T-helper 2 cell (primary cell): ENCODE measurements at places on chromosomes 6 and 20.
A peak's percentile ranks its signal among the peaks of the same experiment; 100 is the strongest.

- no peak for DNase-seq
These were observed 50.7 kb upstream of the INSM1 start for GRCh38 chr20:20317195-20317594.

DNA sequence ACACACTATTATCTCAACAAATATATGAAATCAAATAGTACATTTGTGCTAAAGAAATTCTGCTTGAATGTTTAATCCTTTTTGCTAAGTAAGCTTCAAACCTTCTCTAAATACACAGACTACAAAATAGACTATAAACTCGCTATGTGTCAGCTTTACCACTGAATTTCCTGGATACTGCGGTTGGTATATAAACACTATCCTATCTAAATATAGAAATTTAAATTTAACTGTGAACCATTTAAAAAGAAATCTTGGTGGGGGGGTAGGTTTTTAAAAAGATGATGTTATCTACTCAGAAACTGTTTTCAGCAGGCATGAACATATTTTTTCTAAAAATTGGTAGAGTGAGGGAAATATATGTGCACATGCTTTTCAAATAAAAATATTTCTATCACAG is 306.5 kb upstream of the RUNX2 start:
- DNase-seq = peak; percentile 81

GRCh38 chr20:34709044-34709830 is 5.1 kb downstream of the TP53INP2 start:
- peak; percentile 78 for DNase-seq

DNA sequence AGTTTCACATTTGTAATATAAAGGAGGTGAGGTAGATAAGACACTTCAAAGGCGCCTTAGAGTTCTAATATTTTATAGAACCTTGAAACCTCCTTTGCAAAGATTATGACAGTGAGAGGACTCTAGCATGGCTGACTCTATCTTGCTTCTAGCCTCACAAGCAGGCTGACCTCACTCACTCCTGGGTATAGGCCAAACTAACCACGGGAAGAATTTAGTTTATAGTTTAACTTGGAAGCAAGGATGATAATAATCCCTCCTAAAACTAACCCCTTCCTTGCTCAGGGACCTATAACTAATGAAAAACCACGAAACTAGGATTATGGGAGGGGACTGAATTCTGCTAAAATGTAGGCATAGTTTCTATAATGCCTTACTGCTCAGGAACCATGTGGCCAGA is 84.3 kb downstream of the FILIP1 start:
- no peak for DNase-seq

- no peak for DNase-seq
These were observed 1.2 kb upstream of the HDDC2 start for GRCh38 chr6:125302840-125303511.

DNA sequence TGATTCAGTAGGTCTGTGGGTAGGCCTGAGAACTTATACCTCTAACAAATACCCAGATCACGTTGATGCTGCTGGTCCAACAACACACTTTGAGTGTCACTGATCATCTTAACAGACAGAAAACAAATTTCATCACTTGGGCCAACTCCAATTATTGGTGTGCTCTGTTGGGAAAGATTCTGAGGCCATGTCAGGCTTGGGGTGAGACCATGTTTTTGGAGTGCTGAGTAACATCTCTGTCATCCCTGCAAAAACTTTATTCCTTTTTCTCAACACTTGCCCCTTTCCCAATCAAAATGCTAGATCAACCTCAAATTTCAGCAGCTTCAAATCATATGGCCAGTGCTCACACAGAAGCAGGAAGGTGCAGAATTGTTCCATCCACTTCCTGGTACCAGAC is 108.8 kb upstream of the TENT5A start:
- no peak for DNase-seq

DNA sequence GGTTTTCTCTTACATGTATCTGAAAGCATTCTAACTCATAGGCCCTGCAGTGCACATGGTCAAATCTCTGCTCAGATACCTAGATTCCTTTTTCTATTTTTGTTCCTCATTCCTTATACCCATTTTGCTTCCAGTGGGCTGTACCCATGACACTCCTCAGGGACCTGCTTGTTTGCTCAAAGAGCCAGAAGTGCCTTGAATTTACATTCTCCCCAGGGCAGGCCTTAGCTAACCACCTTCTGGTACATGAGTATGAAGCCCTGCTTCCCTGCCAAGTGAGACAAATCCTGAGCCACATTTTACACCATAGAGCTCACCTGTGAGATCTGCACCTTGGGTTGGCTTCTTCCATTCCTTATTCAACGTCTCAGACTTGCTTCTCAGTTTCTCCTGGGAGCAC is 326.6 kb upstream of the SASH1 start:
- no peak for DNase-seq

DNA sequence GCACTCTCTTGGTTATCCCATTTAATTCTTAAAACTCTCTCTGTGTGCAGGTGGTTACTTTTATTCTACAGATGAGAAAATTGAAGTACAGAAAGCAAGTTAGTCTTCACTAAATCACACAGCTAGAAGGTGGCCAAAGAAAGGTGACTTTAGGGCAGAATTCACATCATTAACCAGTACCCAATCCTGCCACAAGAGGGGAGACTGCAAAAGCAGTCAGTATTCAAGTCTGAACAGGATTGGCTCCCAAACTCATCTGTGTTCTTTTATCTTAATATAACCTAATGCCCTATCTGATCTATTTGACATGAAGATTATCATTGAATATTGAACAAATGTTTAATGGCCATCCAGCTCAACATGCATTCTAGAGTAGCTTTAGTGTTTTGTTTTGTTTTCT is 225.3 kb upstream of the FAM83B start:
- DNase-seq = no peak

DNA sequence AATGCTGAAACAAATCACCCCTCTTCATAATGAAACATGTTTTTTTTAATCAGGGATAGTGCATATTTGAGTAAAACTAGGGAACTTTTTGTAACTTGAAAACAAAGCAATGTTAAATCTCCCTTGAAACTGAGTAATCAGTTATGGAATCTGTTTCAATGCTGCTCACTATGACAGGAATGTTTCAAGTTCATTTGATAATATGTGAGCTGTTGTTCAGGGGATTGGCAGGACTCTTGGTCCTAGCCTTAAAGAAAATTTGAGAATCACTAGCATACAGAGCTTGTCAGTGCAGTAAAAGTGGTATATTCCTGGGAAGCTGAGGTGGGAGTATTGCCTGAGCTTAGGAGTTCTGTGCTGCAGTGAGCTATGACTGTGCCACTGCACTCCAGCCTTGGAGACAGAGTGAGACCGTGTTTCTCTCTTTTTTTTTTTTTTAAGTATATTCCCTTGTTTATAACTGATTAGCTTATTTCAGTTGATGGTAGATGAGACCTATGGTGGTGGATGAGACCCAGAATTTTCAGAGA is 21.6 kb upstream of the CALHM6 start:
- DNase-seq = no peak

DNA sequence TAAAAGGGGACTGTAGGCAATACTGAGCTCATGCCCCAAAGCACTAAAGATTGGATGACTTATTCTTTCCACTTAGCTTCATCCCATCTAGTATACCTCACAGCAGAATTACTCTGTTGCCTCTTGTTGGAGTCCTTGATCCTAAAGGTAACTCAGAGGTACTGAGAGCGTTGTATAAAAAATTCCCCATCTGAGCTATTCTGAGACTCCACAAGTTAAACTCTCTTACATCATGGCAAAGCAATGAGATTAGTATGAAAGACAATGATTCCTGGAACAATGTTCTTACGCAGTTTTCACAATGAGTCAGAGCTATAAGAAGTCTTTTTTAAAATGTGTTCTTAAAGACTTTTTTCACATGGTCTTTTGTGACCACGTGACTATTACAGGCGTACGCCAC is 370.1 kb downstream of the ADGRB3 start:
- no peak for DNase-seq

- no peak for DNase-seq
These were observed 186.2 kb upstream of the ZNF217 start for GRCh38 chr20:53779822-53780221.

DNA sequence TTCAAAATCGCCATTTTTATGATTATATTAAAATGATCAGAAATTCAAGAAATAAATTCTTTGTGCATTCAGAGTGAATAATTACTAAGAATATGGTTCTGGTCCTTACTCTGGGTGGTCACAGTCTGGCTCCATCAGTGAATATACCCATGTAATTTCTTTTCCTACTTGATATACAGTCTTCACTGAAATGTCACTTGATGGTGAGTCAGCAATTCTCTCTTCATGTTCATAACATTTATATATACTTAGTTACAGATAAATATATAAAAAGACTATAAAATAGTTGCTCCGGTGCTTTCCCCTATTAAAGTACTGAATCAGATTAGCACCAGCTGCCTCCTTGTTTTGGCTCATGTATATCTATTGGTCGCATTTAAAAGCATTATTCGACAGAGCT is 56.4 kb upstream of the MTRF1L start:
- no peak for DNase-seq

DNA sequence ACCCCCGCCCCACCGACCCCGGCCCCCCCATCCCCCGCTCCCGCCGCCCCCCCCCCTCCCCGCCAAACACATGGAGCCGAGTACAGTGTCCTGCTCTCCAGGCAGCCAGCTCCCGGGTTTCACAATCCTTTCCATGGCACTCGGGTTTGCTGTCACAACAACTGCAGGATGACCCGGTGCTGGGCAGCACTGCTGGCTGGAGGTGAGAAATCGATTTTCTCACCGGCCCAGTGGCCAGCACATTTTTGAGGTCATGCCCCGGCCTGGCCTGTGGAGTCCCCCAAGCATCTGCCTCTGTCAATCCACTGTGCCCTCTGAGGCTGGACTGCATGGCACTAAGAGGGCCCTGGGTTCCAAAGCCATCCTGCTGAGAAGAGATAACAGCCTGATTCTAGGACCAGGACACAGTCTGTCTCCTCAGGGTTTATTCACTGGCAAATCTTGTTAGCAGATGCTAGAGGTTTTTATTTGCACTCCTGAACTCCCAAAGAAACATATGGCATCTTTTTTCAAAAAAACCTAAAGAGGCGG is 129.5 kb downstream of the NFATC2 start:
- no peak for DNase-seq

DNA sequence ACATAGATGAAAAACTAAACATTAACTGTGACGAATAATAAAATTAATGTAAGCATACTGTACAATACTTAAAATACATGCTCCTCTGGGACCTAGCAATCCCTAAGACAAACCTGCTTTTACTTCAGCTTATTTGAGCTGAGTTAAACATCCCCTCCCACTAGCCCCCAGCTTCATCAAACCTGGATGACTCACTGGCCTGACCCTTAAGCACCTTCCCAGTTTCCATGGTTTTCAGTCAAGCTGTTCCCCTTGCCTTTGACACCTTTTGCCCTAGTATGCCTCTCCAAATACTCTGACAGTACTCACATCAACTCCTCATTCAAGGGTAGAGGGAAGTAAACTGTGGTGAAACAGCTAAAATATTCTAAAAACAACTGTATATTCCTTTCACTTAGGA is 4.2 kb downstream of the ELOVL4 start:
- DNase-seq = no peak

- no peak for DNase-seq
These were observed 546.2 kb downstream of the MEI4 start for GRCh38 chr6:78199044-78199443.

DNA sequence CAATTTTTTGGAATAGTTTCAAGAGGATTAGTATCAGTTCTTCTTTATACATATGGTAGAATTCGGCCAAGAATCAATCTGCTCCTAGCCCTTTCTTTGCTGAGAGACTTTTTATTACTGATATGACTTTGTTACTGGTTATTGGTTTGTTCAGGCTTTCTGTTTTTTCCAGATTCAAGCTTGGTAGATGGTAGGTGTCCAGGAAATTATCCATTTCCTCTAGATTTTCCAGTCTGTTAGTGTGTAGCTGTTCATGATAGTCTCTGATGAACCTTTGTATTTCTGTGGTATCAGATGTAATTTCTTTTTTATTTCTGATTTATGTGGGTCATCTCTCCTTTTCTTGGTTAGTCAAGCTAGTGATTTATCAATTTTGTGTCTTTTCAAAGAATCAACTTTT is 167.6 kb downstream of the GMDS start:
- DNase-seq = no peak

DNA sequence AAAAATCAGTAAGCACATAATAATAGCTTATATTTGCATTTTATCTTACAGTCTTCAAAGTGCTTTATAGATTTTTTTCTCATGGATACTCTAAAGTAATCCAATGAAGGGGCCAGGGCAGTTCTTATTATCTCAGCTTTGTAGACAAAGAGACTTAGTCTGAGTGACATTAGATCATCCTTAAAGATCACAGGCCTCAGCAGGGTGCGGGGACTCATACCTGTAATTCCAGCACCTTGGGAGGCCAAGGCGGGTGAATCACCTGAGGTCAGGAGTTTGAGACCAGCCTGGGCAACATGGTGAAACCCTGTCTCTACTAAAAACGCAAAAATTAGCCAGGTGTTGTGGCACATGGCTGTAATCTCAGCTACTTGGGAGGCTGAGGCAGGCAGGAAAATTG is 14.5 kb downstream of the FERMT1 start:
- no peak for DNase-seq

GRCh38 chr20:25273046-25273445 is 25.2 kb downstream of the PYGB start:
- DNase-seq = no peak

DNA sequence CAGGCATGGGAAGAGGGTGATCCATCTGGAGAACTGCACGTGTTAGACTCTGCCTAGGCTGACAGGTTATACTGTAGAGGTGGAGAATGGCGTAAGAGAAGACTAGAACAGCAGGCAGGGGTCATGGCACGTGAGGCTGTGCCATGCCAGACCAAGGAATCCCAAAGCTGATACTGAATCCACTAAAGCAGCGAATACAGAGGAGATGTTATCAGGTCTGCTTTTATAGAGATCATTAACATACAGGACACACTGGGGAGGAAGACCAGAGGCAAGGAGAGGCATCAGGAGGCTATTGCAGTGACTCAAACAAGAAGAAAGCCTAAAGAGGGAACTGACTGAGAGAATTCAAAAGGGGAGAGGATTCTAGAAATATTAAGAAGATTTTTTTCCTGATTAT is 12.9 kb downstream of the PHACTR1 start:
- DNase-seq = no peak

DNA sequence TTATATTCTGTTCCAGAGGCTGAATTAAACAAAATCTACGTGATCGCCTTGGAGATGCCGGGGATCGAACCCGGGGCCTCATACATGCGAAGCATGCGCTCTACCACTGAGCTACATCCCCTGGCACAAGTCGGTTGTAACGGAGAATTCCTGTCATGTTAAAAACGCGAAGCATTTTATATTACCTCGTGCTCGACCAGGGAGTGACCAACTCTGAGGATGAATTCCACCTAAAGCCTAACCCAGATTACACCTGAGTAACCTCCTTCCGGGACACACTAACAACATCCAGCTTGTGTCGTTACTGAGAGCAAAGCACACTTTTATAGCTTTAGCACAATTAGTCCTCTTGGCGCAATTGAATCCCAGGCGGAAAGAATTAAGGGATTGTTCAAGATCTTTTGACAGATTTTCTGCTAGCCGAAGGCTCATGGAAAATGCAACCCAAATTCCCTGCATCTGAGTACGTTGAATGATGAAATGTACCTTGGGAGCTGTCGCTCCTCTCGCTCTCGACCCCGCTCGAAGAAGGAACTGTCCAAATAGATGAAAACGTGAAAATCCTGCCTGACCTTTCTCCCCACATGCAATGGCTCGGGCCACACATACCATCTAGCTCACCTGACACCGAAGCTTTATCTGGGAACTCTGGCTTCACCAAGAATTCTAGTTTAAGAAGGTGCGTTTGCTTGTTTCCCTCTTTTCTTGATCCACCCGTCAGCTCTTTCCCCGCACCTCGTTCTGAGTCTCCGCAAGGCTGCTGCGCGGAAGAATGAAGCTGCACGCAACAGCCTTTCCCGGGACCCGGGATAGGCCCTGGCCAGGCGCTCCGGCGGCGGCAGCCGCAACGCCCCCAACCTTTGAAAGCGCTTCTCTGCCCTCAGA is 148.3 kb downstream of the GPX5 start:
- peak; percentile 36 for DNase-seq
